ENCODE measurements at places on chromosomes 7 and 10.

DNA sequence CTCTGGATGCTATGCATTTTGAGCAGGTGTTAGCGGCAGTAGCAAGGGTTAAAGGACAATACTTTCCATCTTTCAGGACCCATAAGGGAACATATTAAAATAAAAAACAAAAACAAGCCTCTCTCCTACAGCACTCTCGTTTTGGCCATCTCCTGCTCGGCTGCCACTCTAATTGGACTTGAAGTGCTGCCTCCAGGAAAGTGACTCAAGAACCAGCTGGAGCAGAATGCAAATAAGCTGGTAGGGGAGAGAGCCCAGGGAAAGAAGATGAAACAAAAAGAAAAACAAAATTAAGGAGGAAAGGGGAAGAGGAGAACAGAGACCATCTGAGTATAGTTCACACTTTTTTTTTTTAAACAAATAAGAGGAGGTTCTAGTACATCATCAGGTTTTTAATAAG is 65.6 kb downstream of the HBP1 start:
- DNase-seq, result no peak

GRCh38 chr10:76453332-76453731 is 1021.9 kb downstream of the LRMDA start:
- DNase-seq, result no peak

- DNase-seq, result no peak
These were observed 41.9 kb upstream of the ACSL5 start for GRCh38 chr10:112332022-112332421.

DNA sequence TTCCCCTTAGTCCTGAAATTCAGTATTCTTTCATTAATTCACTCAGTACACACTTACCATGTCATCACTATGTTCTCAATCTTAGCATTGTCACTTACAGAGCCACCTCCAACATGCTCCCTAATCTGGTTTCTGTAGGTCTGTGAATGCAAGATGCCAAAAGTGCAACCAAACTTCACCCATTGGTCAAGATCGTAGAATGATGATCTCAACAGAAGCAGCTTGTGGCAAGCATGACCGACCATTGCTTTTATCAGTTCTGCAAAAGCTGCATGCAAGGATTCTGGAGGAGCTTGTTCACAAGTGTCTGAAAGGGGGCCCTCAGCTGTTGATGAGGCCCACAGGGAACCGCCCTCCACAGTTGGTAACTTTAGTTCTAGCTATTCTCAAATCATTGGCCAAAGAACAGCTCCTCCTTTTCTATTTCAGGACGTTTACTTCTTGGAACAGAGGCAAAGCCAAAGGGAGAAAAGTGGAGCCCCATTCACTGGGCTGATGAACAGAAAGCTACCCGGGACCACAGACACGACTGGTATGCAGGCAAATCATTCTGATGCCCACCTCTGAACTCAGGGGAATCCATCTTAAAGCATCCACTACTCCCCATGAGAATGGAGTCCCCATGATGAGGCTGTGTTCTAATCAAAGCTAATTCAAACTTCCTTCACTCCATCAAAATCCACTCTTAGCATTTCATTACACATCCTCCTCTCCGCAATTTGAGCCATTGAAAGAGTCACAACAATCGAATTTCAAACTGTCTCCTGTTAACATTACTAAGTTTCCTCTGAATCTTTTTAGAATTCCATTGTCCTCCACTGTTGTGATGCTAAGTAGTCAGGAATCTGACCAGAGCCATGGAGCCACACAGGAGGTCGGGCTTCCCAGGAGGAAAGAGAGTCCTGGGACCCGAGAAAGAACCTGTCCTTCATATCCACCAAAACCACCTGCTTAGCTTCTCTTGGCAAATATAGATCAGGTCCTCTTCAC is 13.9 kb downstream of the GRB10 start:
- no peak for DNase-seq

- no peak for DNase-seq
These were observed 8.6 kb downstream of the BTBD16 start for GRCh38 chr10:122279725-122280141.

DNA sequence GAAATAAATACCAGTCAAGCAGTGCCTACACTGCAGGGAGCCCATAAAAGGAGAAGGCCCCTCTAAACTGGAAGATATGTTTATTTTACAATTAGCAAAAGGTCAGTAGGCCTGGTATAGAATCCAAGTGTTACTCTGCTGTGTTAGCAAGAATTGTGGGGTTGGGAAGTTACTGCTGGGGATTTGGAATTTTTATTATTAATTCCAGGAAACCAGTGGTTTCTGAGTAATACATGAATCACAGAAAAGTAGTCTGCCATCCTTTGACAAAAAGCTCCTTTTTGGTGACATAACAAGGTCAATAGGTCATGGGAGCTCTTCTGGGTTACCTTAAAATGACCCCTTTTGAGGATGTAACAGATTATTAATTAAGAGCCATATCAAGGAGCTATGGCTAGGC is 67.4 kb downstream of the ZNF92 start:
- DNase-seq, result no peak

DNA sequence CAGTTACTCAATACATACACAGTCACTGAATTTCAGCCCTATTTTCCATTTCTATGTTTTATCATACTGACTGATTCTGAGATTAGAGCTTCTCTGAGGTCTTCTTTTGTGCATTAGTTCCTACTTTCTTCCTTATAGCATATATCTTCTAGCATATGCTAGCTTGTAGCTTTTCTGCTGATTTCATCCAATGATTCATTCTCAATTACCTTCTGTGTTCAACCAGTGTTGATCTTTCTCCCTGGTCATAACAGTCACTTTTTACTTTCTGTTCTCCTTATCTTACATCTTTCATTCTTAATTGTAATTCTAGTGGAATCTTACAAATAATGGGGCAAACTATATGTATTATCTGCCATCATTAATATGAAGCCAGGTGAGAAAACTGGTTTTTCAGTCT is 159.5 kb upstream of the HGF start:
- DNase-seq, result no peak

GRCh38 chr7:103795787-103796186 is 193.7 kb downstream of the RELN start:
- no peak for DNase-seq

GRCh38 chr7:143375298-143376034 is 5.7 kb upstream of the ZYX start:
- no peak for DNase-seq

DNA sequence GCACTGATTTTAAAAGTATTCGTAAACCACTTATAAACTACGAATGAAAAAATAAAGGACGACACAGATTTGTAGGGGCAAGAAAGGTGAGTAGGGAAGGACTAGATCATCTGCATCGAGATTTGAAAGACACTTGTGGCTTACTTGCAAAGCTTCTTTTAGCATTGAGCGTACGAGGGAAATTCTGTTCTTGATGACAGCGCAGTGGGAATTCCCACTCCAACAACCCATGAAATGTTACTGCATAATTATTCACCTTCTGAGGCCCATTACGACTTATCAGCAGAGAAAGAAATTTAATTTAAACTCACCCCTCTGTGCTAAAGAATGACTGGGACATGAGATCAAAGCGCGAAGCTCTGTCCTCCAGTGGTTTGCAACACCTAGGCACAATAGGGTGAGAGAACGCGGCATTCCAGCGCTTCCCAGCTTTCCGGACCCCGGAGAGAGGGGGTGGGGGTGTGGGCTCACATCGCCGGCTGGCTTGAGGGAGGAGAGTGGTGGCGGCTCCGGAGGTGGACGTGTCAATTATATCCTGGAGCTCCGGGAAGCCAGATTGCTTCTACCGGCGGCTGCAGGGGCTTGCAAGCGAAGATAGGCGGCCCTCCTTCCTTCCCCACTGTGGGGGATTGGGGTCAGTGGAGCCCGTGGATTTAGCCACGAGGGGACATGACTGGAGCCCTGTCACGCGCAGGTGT is 10.3 kb downstream of the SP8 start:
- DNase-seq, result no peak

- no peak for DNase-seq
These were observed 98.6 kb upstream of the RPA3 start for GRCh38 chr7:7816816-7817536.

- no peak for DNase-seq
These were observed 89.7 kb upstream of the PRKAR2B start for GRCh38 chr7:106954840-106955239.
